ENCODE measurements at places on chromosomes 4 and X.

DNA sequence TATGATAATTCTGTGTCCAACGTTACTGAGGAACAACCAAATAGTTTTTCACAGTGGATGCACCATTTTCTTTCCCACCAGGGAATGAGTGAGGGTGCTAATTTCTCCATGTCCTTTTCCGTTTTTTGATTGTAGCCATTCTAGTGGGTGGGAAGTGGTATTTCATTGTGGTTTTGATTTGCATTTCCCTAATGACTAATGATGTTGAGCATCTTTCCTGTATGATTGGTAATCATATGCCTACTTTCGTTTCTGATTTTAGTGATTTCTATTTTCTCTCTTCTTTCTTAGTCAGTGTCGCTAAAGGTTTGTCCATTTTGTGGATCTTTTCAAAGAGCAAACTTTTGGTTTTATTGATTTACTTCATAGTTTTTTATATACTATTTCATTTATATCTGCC is 32.1 kb upstream of the TEX13D start:
- no peak for DNase-seq

DNA sequence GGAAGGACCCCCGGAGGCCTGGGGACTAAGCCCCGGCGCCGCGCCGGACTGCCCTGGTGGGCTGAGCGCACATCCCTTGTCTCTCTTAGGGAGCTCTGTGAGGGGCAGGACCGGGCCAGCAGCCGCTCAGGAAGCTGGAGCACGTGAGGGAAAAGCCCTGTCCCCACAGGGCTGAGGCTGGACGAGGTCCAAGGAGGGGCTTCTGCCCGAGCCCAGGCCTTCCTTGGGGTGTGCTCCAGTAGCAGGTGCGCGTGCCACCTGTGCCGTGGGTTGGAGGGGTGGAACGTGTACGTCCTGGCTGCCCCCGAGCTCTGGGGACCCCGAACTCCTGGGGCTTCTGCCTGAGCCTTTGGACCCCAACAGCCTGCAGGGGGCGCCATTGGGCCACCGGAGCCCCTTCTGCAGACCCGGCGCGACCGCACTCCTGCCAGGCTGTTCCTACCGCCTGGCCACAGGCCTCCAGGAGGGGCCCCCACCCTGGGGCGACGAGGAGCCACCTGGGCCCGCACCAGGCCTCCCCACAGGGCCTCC is 27.2 kb downstream of the TACC3 start:
- peak; percentile 82 for DNase-seq

DNA sequence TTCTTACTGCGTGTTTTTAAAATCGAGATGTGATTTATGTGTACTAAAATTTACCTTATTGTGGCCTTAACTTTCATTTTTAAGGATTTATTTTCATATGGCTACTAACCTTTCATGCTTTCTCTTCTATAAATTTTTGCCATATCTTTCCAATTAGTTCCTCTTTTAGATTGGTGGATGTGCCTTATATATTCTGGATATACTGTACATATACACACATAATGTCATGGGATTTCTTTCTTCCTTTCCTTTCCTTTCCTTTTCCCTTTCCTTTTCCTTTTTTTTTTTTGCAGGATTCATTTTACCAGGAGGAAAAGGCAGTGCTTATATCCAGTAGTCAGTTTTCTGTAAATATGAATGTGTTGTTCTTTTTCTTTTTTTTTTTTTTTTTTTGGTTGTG is 37.2 kb downstream of the FHIP1A start:
- no peak for DNase-seq

- no peak for DNase-seq
These were observed 140.8 kb upstream of the EDNRA start for GRCh38 chr4:147340111-147340510.

GRCh38 chrX:34653811-34654210 is 3.3 kb downstream of the TMEM47 start:
- DNase-seq, result no peak

DNA sequence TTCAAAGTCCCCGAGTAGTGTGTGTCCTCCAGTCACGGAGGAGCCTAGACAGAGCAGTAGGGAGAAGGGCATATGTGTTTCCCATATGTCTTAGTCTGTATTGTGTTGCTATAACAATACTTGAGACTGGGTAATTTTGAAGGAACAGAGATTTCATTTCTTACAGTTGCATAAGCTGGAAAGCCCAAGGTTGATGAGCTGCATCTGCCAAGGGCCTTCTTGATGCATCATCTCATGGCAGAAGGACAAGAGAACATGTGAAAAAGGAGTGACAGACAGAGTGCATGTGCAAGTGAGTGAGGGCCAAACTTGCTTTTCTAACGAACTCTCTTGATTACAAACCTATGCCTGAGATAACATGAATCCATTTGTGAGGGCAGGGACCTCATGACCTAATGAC is 243.4 kb downstream of the ARHGAP10 start:
- DNase-seq, result no peak

DNA sequence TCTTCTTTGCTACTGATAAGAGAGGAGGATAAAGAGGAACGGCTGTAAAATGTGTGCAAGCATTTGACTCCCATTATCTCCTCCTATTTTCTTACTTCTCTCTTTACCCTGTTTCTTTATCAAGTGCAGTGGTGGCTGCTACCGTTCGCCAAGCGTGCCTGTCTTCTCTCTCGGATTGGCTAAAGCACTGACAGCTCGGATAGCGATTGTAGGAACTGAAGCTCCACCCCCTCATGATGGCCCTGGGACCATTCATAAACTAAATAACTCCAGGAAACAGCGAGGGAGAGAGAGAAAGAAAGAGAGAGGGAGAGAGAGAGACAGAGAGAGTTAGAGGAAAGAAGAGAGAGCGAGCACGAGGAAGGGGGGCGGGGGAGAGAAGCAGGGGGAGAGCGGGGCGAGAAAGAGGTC is 305 bp upstream of the MAB21L2 start:
- no peak for DNase-seq

DNA sequence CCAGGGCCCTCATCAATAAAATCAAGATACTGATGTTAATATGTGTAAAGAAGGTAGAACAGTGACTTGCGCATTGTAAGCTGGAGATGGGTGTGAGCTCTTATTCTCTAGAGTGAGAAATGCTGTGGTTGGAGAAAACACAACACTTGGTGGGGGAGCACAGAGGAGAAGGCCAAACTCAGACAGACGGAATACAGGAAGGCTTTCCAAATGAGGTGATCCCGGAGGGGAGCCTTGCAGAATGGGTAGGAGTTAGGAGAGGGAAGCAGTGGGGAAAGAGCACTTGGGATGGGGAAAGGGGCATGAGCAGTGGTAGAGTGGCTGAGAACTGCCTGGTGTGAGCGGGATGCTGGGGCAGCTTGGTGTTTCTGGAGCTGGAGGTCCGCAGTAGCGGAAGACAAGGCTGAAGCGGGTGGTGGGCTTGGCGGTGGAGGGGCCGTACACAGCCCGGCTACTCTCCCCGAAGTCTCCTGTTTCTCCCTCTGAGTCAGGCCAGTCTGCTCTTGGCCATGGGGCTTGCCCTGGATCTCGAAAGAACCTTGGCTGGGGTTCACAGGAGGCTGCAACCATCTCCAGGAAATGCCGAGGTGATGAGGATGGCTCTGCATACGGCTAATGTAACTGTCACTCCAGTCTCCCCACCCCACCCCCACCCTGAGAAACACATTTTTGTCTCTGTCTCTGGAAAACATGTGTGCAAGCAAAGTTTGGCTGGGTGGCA is 11.3 kb upstream of the PLAC1 start:
- no peak for DNase-seq

GRCh38 chr4:109298279-109299010 is 4.0 kb downstream of the COL25A1 start:
- no peak for DNase-seq

DNA sequence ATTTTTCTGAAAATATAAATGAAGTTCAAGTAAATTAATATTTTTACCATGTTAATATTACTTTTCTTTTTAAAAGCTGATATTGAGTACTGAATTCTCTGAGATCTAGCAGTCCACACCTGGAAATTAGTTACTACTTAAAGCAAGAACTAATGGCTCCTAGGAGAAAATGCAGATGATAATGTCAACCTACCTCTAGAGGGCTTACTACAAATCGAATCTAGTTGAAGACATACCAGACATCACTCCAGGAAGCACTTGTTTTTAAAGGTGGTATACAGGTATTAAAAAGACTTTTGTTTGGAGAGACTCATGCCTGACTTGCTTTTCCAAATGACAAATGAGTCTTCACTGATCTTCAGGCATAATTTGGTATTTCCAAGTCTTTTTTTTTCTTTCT is 516.4 kb upstream of the BOD1L1 start:
- no peak for DNase-seq

GRCh38 chr4:106585915-106586349 is 217.4 kb upstream of the GIMD1 start:
- no peak for DNase-seq

DNA sequence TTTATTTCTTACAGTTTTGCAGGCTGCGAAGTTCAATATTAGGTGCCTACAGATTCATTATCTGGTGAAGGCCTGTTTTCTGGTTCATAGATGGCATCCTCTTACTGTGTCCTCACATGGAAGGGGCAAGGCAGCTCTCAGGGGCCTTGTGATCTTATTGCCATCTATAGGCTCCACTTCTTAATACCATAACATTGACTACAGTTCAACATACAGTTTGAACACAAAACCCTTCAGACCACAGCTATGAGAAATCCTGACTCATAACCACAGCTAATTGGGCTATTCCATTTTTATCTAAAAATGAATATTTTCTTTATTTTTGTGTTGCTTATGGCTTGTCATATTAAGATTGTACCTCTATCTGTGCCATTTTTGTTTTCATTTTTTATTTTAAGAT is 72.3 kb downstream of the STAG2 start:
- no peak for DNase-seq

GRCh38 chr4:101415962-101416361 is 68.6 kb upstream of the PPP3CA start:
- DNase-seq, result no peak

GRCh38 chr4:24780936-24781495 is 14.4 kb upstream of the SOD3 start:
- DNase-seq, result no peak

DNA sequence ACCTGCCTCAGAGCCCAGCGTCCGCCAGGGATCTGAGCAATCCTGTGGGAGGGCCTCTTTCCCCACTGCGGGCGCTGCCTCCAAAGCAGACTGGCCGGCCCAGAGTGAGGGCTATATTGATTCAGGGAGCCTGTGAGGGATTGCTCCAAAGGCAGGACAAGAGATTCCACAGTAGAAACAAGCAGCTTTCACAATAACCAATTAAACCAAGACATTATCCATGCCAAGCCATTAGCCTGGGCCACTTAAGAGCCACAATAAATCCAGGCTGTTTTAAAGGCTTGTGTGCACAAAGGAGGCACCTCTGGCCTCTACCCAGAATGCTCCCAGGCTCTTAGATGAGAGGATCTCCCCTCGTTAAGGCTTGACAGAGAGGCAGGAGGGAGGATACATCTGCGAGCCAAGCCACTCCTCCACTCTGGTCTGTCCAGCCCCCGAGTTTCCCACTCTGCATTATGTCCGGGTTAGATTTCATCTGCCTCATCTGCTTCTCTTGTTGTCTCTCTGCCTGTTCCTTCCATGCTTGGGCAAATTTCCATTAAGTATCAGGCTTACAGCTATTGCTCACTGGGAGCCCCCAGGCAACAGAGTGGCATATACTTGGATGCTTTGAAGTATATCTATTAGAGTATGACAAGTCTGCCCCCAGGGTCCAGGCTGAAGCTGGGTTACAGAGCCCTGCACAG is 357.9 kb downstream of the UNC5C start:
- no peak for DNase-seq

DNA sequence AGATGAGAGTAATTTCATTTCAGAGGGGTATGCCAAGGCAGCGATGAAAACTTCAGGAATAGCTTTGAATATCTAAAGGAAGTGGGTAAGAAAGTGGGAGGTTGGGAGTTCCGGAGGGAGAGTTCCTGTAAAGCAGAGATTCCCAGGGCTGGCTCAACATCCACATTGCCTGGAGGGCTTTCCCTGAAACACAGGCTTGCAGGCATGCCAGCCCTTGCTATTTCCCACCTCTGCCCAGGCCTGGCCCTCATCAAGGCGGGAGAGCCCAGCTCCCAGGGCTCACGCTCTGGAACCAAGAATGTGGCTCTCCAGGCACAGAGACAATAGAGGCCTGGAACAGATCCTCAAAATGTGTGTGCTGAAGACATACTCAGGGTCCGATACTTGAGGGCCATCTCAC is 43.8 kb upstream of the CLDN34 start:
- no peak for DNase-seq

DNA sequence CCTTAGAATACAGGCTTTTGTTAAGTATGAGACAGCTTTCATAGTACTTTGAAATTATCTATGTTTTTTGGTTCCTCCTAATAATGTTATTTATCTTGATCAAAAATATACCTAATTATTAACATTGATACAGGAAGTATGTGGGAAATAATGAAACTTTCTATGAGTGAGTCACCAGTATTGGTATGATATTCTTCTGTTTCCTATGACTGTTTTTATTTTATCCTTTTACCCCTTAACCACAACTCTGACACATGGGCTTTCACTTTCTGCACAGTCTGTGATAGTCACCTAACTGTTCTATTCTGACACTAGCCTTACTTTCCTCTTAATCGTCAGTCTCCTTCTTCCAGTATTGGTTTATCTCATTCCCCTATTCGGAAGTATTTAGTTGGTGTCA is 4.7 kb downstream of the THAP9 start:
- DNase-seq, result peak; percentile 35

- DNase-seq, result no peak
These were observed 764.5 kb upstream of the TENM3 start for GRCh38 chr4:181478656-181479055.

DNA sequence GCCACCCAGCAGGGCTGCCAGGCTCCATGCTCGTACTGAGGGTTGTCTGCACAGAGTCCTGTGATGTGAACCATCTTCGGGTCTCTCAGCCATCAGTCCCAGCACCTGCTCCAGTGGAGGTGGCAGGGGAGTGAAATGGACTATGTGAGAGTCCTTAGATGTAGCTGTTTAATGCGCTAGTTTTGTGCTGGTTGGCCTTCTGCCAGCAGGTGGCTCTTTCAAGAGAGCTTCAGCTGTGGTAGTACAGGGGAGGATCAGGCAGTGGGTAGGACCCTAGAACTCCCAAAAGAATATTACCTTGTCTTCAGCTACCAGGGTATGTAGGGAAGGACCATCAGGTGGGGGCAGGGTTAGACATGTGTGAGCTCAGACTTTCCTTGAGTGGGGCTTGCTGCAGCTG is 1066.0 kb downstream of the GLUD2 start:
- DNase-seq, result no peak

DNA sequence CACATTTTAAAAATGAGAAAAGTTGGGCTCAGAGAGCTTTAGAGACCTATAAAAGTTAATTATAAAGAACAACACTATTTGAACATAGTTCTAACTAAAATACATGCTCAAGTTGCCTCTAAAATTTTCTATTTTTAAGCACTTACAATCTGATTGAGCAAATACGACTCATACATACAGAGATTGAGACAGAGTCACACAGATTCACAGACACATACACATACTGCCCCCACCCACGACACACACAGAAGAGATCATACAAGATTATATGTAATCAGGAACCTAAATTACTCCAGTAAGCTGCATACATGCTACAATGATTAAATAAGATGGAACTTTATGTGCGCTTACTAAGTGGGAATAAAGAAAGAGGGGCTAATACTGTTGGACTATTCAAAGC is 2.7 kb upstream of the ASB5 start:
- DNase-seq, result no peak

GRCh38 chr4:2934077-2934812 is 29.0 kb downstream of the NOP14 start:
- peak; percentile 55 for DNase-seq

- no peak for DNase-seq
These were observed 11.6 kb upstream of the GDPD2 start for GRCh38 chrX:70411475-70411874.

- no peak for DNase-seq
These were observed 143.9 kb upstream of the TBL1X start for GRCh38 chrX:9320940-9321339.
